ENCODE measurements at places on chromosomes 6 and 20.

DNA sequence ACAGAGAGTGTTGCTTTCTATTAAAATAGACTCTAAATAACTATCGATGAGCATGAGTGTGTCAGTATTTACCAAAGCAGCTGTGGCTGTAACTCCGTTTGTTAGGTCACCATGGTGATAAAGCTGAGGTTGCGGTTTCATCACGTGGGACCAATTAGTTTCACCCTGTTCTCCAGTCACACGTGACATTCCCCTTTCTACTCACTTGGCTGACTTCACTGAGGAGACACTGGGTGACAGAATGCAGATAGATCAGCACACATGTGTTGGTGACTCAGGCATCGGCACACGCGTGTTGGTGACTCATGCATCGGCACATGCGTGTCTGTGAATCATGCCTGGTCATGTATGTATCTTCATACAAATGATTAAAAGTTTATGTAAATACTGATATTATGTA, 285.4 kb downstream of the THBS2 start:
- peak; percentile 100 for DNase-seq

DNA sequence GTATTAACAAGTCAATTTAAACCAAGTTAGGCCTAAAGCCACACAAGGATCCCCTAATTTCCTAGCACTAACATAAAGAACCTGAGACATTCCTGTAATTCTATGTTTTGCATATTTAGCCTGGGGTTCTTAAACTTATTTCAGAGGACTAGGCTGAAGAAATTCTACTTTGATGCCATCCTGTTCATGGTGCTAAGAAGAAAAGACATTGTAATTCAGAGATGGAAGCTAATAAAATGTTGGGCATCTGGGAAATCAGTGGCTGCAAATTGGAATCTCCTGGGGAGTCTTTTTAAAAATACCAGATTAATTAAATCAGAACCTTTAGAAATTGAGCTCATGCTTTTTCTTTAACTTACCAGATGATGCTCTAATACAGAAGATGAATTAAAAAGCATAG, 26.2 kb upstream of the IRAK1BP1 start:
- no peak for DNase-seq

- no peak for DNase-seq
Measured at GRCh38 chr6:45974596-45974995, 41.1 kb downstream of the CLIC5 start.

GRCh38 chr6:119986934-119987549, 637.5 kb upstream of the MAN1A1 start:
- no peak for DNase-seq

GRCh38 chr20:14882157-14882556, 544.7 kb upstream of the FLRT3 start:
- DNase-seq = no peak

DNA sequence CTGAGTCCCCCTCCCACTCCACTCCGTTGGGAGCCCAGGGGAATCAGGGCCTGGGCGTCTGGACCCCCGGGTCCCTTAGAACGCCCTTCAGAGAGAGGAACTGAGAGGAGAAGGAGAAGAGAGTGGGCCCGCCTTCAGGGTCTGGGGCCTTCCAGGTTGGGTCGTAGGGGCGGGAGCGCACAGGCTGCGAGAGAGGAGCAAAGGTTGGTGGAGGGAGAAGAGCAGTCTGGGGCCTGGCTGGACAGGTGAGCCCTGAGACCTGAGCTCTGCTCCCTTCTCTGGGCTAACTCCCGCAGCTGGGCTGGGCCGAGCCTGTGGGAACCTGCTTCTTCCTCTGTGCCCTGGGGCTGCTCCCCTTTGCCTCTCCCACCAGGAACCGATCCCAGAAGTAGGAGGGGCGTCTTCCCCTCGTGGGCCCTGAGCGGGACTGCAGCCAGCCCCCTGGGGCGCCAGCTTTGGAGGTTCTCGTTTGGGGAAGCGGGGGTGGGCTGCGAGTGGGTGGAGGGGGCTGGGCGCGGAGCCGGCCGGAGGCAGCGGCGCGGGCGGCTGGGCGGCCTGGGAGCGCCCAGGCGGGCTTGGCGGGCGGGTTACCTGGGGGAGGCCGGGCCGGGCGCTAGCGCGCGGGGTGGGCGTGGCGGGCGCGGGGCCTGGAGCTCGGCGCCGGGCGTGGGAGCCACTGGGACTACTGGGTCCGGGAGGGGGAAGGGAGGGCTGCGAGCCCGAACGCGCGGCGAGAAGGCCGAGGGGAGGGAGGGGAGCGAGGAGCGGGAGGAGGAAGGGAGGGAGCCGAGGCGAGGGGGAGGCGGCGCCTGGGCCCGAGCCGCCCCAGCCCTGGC, at the start of gene DDR1:
TSS of gene DDR1 (plus strand) at position 835 of the 836 bp plus-strand sequence. CDS start 4,211 bp downstream, outside the sequence.
- peak; percentile 21 for DNase-seq

DNA sequence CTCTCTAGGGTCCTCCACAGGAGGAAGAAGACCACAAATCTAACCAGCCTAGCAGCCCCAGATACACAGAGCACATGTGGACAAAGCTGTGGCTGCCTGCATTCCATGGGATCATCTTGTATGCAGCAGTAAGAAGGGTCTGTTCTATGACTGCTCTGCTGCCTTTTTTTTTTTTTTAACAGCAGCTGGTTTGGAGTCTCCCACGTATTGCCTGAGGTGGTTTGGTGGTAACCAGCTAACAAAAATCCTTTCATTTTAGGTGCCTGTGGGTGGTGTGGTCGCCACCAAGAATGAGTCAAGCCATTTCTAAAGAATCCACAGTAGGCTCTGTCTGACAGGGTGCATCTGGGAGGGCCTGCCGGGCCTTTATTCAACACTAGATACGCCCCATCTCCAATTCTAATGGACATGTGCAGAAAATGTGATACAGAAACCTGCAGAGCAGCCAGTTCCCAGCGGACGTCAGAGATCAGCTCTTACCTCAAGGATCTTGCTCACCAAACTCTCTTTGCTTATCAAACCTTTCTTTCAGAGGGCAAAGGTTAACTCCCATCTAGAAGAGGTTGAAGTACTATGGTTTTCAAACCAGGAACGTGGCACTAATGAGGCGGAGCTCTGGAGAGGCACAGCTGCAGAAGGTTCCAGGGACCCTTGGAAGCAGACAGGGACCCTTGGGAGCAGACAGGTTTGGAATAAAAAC, 32.0 kb downstream of the GNAS-AS1 start:
- DNase-seq = no peak

DNA sequence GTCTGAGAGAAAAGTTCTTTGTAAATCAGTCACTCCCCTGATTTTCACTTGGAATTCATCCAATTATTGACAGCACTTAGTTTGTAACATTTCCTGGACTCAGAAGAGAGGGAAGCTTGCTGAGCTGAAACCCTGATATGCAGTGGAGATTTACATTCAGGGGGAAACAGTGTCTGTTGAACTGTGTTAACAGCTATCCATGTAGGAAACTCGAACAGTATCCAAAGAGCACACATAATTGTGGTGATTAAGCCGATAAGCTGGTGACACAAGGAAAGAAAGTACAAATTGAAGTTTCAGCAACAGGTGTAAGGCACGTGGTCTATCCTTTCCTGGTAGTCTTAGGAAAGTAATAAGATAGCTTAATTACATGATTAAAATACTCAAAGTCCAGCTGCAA, 78.1 kb upstream of the FLRT3 start:
- no peak for DNase-seq

GRCh38 chr20:16290358-16290757, 282.9 kb downstream of the KIF16B start:
- DNase-seq = no peak

GRCh38 chr6:31702405-31702818, 712 bp downstream of the ABHD16A start:
- DNase-seq = no peak

- DNase-seq = no peak
Measured at GRCh38 chr20:38063911-38064530, 30.5 kb downstream of the RPRD1B start.

DNA sequence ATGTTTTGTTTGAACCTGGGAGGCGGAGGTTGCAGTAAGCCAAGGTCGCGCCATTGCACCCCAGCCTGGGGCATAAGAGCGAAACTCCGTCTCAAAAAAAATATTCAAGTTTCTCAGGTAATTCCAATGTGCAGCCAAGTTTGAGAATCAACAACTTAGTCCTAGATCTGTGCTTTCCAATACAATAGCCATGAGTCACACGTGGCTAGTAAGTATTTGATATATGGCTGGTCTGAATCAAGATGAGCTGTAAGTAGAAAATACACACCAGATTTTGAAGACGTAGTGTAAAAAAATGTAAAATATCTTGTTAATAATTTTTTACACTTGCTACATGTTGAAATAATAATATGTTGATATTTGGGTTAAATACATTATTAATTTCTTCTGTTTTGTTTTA, 35.0 kb upstream of the BTBD3 start:
- peak; percentile 13 for DNase-seq

DNA sequence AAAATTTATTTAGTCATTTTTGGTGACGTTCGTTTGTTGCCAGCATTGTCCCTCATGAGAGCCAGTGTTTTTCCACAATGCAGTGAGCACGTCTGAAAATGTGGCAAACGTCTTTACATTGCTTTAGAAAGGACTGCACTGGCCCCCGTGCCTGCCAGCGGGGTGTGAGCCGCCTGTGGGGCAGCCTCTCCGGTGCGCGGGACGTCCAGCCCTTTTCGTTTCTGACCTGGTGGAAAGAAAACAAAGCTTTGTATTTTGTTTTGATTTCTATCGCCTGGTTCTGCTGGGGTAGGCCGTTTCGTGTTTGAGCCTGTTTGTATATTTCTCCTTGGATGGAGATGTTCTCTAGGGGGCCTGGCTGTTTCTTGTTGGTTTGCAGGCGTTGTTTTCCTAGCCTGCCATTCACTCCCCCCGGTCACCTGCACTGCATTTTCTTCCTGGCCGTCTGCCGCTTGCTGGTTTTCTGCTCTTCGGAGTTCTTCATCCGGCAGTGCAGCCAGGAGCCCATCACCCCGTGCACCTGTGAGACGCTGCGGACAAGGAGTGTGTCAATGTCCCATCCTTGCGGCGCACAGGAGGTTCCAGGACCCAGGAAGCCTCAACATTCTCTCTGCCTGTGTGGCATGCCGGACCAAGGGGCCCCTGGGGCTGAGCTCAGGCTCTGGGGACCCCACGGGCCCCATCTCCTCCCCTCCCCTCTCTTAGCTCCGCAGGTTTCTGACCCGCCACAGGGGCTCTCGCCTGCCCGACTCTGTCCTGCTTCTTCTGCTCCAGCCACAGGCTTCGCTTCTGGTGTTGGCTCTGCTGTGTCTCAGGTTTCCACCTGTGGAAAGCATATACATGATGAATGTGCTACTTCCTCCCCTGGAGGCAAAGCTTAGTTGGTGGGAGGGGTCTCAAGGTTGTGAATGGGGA, 100.5 kb downstream of the CDH4 start:
- no peak for DNase-seq

DNA sequence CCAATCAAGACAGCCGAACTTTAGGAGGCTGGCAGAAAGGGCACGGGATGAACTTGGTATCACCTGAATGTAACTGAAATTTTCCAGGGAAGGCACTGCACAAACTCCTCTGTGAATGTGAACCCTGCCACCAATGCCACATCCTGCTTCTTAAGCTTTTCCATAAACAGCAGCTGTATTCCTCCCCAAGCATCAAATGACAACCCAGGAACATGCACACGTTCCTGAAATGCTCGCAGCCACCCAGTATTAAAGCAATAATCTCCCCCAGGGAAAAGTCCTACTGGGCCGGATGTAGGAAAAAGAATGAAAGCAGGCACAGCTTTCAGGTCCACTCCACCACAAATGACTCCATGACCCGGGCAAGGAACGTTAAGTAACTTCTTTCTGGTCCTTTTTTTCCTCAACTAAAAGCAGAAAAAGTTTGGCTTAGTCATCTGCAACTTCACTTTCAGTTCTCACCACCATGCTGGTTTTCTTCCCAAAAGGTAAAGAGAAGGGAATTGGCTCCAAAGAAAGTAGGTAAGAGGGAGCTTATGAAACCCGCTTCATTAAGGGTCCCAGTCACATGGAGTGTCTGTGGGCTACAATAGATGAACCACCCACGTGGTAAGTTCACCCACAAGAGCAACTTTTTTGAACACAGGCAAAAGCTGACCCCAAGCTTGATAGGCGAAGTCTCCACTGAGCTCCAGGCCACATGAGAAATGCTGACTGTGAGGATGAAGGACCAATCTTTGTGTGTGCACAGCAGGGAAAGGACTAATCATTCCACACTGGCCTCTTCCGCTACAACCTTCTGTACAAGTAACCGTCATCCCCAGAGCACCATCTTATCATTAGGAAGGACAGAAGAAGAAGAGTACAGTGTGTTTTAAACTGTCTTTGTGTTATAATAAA, 90.1 kb downstream of the HIVEP2 start:
- no peak for DNase-seq

DNA sequence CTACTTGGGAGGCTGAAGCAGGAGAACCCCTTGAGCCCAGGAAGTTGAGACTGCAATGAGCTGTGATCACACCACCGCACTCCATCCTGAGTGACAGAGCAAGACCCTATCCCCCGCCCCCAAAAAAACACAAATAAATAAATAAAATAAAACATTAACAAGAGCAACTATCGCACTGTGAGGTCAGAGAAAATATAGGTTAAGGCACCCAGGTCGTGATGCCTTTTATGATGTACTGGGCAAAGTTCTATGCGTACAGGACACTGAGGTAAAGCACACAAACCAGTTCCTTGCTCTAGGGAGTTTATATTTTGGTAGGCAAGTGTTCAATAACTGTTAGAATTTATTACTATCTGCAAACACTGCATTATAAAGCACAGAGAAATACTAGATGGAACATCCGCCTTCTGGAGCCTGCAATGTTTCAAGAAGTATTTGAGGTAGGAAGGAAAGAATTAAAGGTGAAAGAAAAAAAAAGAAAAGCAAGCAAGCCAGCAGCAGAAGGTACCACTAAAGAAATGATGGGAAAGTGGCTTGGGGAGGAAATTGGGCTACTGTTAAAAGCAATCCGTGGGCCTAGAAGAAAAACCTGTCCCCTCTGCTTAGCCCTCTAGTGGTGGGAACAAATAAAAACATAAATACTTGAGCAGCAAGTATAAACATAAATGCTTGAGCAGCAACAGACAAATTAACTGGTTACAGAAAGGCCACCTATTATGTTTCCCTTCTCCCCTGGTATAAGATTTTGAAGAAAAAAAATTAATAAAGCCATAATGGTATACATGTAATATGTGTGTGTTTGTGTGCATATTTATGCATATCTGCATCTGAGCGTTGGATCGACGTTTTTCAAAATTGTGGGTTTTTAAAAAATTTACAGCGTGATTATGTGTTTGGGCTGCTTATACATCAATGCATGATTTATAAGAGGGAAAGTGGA, 128.0 kb downstream of the PHACTR1 start:
- peak; percentile 35 for DNase-seq

DNA sequence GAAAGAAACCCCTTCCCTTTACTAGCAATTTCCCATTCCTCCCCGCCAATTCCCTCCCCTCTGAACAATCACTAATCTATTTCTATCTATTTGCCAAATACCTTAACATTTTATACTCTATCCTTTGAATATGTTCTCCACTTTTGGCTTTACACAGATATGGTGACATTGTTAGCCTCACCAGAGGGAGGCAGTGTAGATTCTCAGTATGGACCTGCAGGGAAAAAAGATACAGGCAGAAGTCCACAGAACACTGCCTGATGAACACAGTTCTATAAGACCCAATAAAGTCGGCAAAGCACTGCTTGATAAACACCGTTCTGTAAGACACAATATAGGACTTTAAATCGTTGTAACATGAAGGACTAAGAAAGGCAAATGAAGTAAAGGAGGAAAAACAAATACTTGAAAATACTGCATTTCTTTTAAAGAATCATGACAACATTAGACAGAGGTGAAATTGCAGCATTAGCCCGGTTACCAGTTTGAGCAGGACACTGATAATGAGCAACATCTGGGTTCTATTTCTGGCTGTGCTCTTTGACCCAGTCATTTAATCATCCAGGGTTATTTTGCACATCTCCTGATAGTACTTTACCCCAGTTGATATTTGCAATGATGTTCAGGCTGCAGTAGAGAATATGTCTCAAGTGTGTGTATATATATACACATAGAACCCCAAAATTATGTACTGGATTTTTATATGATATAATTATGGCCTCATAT, 296.8 kb downstream of the UTRN start:
- peak; percentile 76 for DNase-seq

All from fibroblast of mammary gland (primary cell).